ENCODE measurements at places on chromosomes 6 and 20.
A peak's percentile ranks its signal among the peaks of the same experiment; 100 is the strongest.

DNA sequence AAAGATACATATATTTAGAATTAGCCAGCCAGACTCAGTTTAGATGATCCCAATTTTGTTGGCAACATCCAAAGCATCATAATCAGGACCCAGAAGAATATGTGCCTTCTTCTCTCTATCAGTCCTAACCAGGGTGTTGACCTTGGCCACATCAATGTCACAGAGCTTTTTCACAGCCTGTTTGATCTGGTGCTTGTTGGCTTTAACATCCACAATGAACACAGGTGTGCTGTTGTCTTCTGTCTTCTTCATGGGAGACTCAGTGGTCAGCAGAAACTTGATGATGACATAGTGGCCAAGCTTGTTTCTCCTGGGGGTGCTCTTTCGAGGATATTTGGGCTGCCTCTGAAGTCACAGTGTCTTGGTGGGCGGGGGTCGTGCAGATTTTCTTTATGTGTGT lies 84.9 kb downstream of the MKKS start:
- no peak for DNase-seq

- DNase-seq, result no peak
Measured at GRCh38 chr6:161889324-161889723, 615.5 kb upstream of the AGPAT4 start.

DNA sequence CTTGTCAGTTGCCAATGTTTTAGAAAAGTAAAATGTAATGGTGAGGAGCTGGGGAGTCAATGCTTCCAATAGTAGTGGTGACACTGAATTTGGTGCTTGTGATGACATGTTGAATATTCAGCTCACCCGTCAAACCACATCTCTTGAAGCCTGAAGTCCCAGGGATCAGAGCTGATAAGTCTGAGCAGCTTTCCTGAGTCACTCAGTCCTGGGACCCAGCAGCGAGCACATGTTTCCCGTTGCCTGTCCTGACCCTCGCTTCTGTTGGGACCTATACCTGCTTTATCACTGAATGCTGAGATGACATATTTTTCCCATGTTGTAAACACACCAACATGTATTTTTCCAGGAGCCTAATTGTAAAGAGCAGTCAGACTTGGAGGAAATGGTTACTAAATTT lies 693.6 kb downstream of the QKI start:
- DNase-seq, result no peak

DNA sequence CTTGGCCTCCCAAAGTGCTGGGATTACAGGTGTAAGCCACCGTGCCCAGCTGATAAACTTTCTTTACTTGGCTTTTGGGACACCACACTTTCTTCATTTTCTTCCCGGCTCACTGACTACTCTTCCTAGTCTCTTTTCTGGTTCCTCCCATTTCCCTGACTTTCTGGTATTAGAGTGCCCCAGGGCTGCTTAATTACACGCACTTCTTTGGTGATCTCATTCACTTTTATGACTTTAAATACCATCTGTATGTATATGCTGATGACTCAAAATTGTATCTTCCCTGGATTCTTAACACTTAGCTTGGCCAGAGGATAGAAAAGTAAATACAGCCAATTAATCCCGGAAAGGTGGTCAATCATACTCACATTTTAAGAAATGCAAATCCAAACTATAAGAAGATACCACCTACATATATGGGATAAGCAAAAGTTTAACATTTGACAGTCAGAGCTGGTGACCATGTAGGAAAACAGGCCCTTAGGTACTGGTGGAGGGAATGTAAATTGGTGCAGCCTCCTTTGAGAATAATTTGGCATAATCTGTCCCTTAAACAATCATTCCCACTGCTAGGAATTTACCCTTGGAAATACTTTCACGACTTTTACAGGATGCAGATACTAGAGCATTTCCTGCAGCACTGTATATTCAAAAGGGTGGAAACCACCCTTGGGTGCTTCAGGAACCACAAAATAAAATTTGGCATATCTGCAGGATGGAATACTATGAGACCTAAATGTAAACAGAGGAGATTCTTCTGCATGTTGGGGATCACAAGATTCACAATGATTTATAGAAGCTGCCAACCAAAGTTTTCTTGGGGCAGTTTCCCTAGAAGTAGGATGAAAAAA lies 9.4 kb upstream of the NANP start:
- DNase-seq, result no peak

GRCh38 chr6:33700391-33701050 lies 11.0 kb downstream of the UQCC2 start:
- peak; percentile 73 for DNase-seq

DNA sequence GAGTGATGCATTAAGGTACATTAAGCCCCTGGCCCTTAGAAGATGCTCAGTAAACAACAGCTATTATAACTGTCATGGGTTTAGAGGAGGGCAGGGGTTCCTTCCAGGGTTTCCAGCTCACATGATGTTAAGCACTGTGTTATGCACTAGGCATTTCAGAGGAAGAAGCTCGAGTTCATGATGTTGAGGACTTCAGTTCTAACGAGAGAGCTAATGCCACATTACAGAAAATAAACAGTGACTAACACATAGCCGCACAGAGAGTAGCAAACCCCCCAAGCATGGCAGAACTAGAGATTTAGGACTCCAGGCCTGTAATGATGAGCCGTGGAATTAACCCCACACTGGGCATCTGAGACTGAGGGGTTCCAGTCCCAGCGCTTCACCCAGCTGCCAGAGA lies 105.2 kb downstream of the UNC5CL start:
- DNase-seq, result no peak

DNA sequence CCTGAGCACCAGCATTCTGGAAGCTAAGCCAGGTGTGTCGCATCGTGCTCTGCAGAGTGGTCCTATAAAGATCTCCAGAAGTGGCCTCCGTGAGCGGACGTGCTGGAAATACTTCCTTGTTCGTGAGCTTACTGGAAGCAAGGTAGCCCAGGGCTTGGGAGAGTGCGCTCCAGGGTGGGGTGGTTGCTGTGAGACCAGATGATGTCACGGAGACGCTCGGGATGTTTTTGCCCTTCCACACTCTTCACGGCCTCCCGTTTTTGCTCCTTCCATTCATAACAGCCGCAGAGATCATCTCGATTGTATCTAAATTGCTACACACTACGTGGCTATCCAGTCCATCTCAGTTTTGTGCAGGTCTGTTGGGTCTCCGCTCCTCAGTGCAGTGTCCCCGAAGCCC lies 373.4 kb downstream of the THBS2 start:
- DNase-seq, result no peak

- DNase-seq, result no peak
Measured at GRCh38 chr6:112249489-112249888, 4.9 kb downstream of the LAMA4 start.

- no peak for DNase-seq
Measured at GRCh38 chr6:43125119-43125518, 46.0 kb upstream of the SRF start.

- no peak for DNase-seq
Measured at GRCh38 chr6:131640576-131640975, 3.5 kb downstream of the ENPP3 start.

- no peak for DNase-seq
Measured at GRCh38 chr20:64099086-64099786, 8.1 kb downstream of the NPBWR2 start.

- no peak for DNase-seq
Measured at GRCh38 chr6:104575536-104575935, 284.2 kb downstream of the HACE1 start.

DNA sequence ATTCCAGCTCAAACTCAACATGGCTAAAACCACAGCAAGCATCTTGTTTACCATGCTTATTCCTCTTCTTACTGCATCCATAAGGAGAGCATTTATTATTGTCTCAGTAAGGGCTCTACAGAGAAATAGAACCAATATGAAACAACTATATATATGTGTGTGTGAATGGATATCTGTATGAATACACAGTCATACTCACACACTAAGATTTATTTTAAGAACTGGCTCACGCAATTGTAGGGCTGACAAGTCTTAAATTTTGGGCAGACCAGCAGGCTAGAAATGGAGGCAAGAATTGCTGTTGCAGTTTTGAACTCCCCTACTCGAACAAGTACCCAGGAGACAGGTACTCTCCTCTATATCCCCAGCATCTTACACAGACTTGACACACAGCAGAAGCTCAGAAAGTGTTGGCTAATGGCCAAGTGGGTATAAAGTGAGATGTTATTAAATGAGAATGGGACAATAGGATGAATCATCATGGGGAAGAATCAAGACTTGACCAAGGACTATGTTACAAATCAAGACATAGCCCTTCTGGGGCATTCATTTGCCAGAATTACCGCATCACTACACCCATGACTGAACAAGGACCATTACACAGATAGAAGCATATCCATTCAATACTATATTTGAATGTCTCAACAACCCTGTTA lies 13.0 kb downstream of the ZHX3 start:
- no peak for DNase-seq

DNA sequence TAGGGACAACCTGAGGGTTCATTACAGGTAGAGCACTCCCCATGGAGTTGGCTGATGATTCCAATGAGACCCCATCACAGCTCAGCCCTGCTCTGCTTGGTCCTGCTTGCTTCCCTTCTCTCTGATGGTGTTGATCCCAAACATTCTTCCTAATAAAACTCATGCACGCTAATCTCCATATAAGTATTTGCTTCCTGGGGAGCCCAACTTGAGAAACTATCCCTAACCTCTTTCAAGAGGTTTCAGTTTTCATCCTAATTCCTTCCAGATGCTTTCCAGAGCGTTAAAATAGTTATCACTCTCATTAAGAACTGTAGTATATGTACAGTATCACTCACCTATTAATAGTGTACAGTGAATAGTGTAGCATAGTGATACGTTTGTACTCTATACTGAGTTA lies 68.1 kb downstream of the EPHA7 start:
- DNase-seq, result no peak

DNA sequence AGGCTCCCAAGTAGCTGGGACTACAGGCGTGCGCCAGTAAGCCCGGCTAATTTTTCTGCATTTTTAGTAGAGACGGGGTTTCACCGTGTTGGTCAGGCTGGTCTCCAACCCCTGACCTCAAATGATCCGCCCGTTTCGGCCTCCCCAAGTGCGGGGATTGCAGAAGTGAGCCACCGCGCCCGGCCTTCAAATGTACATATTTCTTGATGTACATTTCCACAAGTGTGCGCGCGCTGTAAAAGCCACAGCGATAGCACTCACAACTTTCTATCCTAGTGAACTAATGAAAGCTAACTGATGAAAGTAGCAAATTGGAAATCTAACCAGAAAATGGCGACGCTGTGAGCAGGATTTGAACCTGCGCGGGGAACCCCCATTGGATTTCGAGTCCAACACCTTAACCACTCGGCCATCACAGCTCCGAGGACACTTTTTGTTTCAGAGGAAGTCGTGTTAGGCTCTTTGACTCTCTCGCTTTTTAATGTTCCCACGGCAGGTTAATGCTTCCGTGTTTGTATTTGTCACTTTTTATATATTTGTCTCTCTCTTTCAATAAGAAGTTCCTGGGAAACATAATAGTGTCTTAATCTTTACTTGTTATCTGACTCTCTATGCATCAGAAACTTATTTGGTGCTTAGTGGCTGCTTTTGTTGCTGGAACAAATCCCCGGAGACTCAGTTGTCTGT lies 199.4 kb upstream of the ZNF184 start:
- no peak for DNase-seq

- DNase-seq, result no peak
Measured at GRCh38 chr6:153729189-153729588, 309.9 kb upstream of the OPRM1 start.

DNA sequence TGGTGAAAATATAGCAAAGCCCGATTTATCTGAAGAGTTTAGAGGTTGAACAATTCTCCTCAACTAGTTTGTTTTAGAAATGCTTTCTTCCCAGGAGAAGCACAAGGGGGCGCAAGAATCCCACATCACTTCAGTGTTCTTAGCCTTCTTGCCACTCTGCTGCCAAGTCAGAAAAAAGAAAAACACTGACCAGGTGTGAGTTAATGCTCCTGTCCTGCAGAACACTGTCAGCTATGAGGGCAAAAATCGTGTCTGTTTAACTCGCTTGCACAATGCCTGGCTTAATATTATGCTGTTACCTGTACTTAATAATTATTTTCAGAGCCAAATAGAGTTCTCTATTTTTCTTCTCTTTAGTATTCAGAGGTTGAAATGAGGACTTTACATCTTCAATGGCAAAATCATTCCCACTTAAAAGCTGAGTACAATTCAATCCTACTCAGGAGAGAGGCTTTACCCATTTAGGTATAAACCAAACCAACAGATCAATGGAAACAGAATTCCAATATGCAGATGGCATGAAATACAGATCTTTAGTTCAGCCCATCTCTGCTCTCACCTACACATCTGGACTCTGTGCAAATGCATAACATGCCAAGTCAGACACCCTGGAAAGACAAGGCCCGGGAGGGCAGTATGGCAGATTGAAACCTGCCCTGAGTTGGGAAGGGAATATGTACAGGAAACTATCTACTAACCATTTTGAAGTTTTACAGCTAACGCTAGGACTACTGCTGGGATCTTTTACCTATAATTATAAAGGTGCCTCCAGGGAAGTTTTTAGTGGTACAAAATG lies 71.4 kb upstream of the TULP1 start:
- no peak for DNase-seq
